ENCODE measurements at places on chromosomes 2 and 18. TPM values are rescaled to one million over a fixed set of nuclear protein-coding genes. Genes with fewer than 3 reads are reported as not detected.

- DNase-seq = no peak
Observed at GRCh38 chr2:239259173-239259572, 141.6 kb downstream of the HDAC4 start.

Gene ACKR3
- 11.3 TPM for total RNA-seq

- peak; percentile 67 for DNase-seq
Observed at GRCh38 chr2:221527776-221528309, 44.3 kb downstream of the EPHA4 start.

- no peak for DNase-seq
Observed at GRCh38 chr2:217494557-217494956, 508.2 kb downstream of the TNS1 start.

GRCh38 chr2:74894272-74894981 is 60.5 kb downstream of the HK2 start:
- no peak for DNase-seq

DNA sequence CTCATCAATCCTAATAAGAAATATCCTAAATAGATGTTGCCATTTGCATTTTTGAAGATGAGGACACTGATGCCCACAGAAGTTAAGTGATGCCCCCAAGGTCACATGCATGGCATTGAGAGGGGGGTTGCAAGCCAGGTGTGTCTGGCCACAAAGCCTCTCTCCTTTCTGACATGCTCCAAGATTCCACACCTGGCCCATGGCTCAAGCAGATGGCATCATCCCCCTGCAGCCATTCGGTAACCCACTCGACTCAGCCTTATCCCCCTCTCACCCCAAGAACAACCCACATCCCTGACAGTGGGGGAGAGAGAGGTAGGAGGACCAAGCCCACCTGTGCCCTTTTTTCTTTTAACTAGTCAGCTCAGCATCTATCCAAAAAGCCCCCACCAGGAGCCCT is 16.5 kb upstream of the TEX51 start:
- DNase-seq = no peak

Gene ECEL1
- not detected for total RNA-seq

DNA sequence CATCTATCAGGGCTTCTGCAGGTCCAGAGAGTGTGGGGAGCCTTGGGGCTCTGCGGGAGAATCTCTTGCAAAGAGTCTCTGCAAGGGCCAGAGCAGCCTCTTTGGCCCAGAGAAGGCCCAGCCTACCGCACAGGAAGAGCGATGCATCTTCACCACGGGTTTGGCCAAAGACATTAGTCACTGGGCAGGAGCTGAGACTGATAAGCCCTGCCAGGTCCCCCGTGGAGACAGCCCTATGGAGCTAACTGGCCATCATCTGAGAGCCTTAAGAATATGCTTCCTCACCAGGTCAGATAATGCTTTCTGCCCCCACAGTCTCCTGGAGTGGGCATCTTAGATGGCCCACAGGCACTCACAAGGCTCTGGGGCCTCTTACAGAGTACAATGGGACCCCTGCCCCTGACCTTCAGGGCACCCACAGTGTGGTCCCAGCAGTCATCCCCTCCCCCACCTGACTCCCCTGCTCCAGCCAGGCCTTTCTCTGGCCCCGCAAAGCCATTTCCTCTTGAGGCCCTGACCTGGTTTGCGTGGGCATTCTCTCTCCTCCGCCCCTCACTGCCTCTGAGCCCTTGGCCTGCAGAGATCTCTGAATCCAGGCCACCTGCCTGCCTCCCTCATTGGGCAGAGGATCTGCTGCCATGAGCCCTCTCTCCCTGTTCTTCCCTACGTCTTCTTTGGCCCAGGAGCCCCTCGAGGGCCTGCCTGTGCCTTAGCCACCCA is 31.9 kb upstream of the MAPRE3 start:
- DNase-seq = no peak

Measured in left colon (tissue), 2 donors.